T-helper 17 cell (primary cell): ENCODE measurements at places on chromosomes 6 and 20. TPM values are rescaled to one million over a fixed set of nuclear protein-coding genes. Genes with fewer than 3 reads are reported as not detected.

Gene TJAP1
- 36.3 TPM for total RNA-seq

Gene MMS22L
- 9.5 TPM for total RNA-seq

Gene COL12A1
- total RNA-seq = not detected

Gene F13A1
- total RNA-seq = 8.5 TPM

Gene SLA2
- total RNA-seq = 31.4 TPM
